ENCODE measurements at places on chromosomes 12 and 14. TPM values are rescaled to one million over a fixed set of nuclear protein-coding genes. Genes with fewer than 3 reads are reported as not detected.

- H3K27ac ChIP-seq, result no peak overlapping the region
- DNase-seq, result no peak
- no peaks in the 10 kb centered on the region for H3K27me3 ChIP-seq
- peaks cover 3% of the 10 kb centered on the region for H3K36me3 ChIP-seq
These were observed 160.9 kb upstream of the EEA1 start for GRCh38 chr12:93089805-93090569.

DNA sequence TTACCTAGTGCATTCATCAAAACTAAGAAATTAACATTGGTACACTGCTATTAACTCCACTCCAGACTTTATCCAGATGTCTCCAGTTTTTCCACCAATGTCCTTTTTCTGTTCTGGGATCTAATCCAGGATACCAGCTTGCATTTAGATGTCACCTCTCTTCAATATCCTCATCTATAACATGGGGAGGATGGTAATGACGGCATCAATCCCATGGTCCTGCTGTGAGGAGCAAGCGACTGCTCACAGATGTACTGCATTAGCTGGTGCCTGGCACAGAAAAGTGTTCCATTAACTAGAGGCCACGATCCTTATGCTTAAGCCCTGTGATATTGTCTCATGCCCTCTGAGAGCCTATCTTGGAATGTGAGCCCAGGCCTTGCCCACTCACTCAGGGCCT, 53.8 kb downstream of the CALM1 start:
- H3K27ac ChIP-seq, result no peak overlapping the region
- peaks cover 5% of the 10 kb centered on the region for H3K36me3 ChIP-seq
- no peak for DNase-seq
- no peak overlapping the region for H3K4me3 ChIP-seq

GRCh38 chr12:81354327-81354932, 276.6 kb downstream of the ACSS3 start:
- DNase-seq, result no peak
- no peaks in the 10 kb centered on the region for H3K4me1 ChIP-seq
- H3K36me3 ChIP-seq, result no peaks in the 10 kb centered on the region
- H3K27me3 ChIP-seq, result no peaks in the 10 kb centered on the region
- H3K27ac ChIP-seq, result no peak overlapping the region

DNA sequence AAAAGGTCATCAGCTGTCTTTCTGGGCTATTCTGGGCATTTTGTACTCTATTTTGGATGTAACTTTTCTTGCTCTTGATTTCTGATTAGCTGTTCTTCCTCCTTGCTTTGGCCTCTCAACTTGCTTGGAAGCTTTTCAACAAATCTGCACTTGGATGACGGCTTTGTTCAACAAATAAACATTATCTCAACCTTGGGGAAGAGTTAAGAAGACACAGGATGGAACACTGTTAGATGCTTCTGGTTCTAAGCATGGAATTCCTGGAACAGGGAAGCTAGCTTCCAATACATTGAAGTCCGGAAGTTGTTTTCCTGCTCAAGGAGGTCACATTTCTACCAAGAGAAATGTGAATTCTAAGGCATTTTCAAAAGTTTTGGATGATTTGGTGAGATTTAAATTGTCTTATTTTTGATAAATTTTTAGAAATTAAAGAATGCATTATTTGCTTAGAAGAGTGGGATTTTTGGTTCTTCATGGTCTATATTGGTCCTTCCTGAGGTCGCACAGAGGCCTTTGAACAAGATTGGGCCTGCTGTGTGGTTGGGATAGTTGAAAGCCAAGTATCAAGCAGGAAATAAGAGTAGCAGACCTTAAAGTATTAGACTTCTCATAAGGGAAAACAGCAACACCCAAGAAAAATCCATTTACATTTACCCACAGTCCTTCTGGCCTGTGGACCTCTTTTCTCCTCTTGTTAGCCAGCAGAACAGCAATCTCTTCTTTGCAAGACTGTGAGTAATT, 59.2 kb downstream of the PPFIBP1 start:
- peaks cover 9% of the 10 kb centered on the region for H3K36me3 ChIP-seq
- no peaks in the 10 kb centered on the region for H3K27me3 ChIP-seq
- H3K27ac ChIP-seq, result no peak overlapping the region
- H3K4me1 ChIP-seq, result peaks cover 25% of the 10 kb centered on the region
- DNase-seq, result no peak

DNA sequence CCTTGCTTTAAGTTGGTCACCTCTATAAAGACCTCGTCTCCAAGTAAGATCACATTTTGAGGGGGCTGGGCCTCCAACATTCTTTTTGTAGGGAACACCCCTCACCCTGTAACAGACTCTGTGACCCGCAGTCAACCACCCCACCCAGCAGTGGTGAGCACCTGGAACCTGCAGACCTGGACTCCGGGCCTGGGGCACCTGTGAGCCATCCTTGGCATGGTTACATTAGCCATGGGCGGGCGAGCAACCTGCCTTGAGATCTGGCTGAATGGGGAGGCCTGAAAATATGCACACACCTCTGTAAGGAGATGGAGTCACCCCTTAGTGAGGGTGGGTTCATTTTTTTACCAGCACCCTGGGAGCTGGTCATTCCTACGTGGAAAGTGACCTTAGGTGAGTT, 95.3 kb downstream of the RIMBP2 start:
- H3K27me3 ChIP-seq, result no peaks in the 10 kb centered on the region
- no peaks in the 10 kb centered on the region for H3K4me1 ChIP-seq
- H3K27ac ChIP-seq, result no peak overlapping the region
- H3K4me3 ChIP-seq, result no peak overlapping the region
- no peak for DNase-seq
- H3K36me3 ChIP-seq, result no peaks in the 10 kb centered on the region

DNA sequence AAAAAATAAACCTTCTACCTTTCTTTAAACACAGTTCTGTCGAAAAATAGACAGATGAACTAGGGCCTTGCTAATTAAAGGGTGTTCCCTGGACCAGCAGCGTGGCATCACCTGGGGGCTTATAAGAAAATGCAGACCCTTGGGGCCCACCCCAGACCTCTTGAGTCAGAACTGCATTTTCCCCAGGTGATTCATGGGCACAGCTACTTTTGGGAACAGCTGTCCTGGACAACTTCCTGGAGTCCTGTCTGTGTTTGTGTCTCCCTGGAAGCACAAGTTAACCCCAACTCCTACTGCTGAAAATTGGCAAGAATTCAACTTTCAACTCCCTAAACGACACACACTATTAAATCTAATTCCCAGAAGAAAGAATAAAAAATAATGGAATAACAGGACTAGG, 17.8 kb downstream of the FBLN5 start:
- H3K4me3 ChIP-seq, result no peak overlapping the region
- H3K36me3 ChIP-seq, result no peaks in the 10 kb centered on the region
- H3K4me1 ChIP-seq, result no peaks in the 10 kb centered on the region
- no peak overlapping the region for H3K27ac ChIP-seq
- DNase-seq, result no peak

- H3K27ac ChIP-seq, result no peak overlapping the region
- H3K36me3 ChIP-seq, result peaks cover 3% of the 10 kb centered on the region
- DNase-seq, result no peak
- peaks cover 72% of the 10 kb centered on the region for H3K4me1 ChIP-seq
- no peak overlapping the region for H3K4me3 ChIP-seq
- no peaks in the 10 kb centered on the region for H3K27me3 ChIP-seq
These were observed 61.1 kb downstream of the NCOR2 start for GRCh38 chr12:124506145-124506831.

DNA sequence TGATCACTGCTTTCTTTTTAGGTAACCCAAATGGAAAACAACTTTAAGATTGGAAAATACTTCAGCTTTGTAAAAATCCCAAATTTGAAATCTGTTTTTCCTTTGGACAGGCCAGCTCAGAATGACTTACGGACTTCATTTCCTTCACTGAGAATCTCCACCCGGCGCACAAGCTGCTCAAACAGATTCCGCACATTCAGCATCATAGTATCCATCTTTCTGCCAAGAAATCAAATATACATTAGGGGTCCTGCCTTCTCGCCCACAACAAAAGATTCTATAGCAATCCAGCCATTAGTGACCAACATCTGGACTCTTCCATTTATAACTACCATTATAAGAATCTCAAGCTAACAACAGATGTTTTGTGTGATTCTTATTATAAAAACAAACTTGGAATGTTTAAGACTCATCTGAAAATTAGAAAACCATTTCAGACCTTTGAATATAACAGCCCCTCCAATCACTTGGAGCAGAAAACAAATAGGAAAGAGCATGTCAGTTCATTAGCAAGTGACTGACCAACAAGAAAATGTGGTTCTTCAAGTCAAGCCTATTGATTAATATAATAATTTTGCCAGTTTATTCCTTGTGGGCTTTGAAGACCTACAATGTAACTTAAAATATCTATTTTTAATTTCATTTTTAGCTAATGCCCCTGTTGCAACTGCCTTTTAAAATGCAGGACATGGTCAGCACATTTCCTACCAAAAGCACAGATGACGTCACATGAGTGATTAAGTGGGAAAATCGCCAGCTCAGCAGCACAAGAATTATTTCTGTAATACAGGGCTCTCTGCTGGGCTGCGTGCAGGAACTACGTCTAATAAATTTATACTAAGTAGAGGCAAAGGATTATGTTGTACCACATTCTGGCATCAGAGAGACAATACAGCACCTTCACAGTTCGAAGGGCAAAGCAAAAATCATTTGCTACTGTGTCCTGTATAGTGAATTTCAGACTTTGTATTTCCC, 8.5 kb downstream of the RACGAP1 start:
- H3K27ac ChIP-seq, result no peak overlapping the region
- DNase-seq, result no peak
- H3K4me3 ChIP-seq, result no peak overlapping the region

DNA sequence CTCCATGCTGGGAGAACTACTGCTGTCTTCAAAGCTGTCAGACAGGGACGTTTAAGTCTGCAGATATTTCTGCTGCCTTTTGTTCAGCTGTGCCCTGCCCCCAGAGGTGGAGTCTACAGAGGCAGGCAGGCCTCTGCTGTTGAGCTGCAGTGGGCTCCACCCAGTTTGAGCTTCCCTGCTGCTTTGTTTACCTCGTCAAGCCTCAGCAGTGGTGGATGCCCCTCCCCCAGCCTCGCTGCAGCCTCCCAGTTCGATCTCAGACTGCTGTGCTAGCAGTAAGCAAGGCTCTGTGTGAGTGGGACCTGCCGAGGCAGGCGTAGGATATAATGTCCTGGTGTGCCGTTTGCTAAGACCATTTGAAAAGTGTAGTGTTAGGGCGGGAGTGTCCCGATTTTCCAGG, 31.4 kb upstream of the RFX4 start:
- no peaks in the 10 kb centered on the region for H3K4me1 ChIP-seq
- no peaks in the 10 kb centered on the region for H3K27me3 ChIP-seq
- peaks cover 11% of the 10 kb centered on the region for H3K36me3 ChIP-seq
- no peak overlapping the region for H3K27ac ChIP-seq

FBXO33 gene
- total RNA-seq, result 8.6 TPM

ERBB3 gene
- total RNA-seq, result 144 TPM

Data from neural crest cell (in vitro differentiated cells).